ENCODE measurements at places on chromosomes 3 and 15. TPM values are rescaled to one million over a fixed set of nuclear protein-coding genes. Genes with fewer than 3 reads are reported as not detected.

Gene PPP1R14D
- total RNA-seq: not detected

Gene CGNL1
- total RNA-seq: 0.29 TPM

Gene ACAD11
- 56.1 TPM for total RNA-seq

Gene SKOR1
- 0.15 TPM for total RNA-seq

Gene IQCH
- 8.7 TPM for total RNA-seq

Gene LCTL
- total RNA-seq: 2.6 TPM

Gene LTK
- 0.58 TPM for total RNA-seq
